Tibial artery (tissue), 4 donors: ENCODE measurements at places on chromosomes 16 and 17.

GRCh38 chr16:74718140-74718539 lies 17.5 kb upstream of the MLKL start:
- DNase-seq = no peak

DNA sequence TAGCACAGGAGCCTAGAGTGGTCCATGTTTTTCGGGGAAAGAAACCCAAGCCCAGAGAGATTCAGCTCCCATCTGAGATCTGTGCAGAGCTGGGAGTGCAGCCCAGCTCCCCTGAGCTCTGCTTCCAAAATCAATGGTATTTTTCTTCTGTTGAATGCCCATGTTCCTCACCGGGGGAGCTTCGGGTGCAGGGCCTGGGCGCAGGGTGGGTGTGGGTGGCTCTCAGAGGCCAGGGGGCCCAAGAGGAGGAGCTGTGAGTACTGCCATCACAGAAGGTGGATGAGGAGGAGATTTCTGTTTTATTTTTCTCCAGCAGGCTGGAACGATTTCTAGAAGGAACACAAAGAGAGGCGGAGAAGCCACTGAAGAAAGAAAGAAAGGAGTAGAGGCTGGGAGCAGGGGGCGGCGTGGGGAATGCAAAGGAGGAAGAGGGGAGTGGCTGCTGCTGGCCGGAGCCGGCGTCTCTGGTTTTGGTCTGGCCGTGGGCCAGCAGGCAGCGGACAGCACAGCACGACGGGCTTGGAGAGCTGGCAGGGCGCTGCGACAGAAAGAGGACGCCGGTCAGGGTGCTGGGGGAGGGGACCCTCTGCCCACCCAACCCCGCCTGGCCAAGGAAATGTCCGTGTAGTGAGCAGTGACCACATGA lies 76.2 kb upstream of the KSR1 start:
- DNase-seq = peak; percentile 83

DNA sequence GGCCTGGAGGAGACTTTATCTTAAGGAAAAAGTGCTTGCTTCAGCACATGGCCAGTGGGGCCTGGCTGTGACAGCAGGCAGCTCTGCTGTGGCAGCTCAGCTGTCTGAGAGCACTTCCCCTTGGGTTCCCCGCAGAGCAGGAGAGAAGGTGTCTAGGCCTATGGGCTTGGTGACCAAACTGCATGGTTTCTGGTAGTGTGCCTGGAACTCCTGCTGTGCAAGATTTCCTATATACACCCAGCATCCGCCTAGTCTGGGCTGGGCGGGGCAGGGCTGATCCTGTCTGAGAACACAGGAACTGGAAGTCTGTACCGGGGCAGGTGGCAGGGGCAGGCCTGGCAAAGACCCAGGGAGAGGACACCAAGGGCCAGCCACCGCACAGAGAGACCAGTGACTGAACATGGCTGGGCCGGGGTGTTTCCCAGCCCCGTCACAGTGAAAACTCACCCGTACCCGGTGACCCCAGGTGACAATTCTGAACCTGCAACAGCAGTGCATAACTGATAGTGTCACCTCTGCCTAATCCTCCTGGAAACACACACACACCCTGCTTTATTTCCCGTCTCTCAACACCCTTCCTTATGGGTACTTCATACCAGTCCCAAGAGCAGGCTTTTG lies 39.3 kb downstream of the CHD9 start:
- DNase-seq = peak; percentile 57

DNA sequence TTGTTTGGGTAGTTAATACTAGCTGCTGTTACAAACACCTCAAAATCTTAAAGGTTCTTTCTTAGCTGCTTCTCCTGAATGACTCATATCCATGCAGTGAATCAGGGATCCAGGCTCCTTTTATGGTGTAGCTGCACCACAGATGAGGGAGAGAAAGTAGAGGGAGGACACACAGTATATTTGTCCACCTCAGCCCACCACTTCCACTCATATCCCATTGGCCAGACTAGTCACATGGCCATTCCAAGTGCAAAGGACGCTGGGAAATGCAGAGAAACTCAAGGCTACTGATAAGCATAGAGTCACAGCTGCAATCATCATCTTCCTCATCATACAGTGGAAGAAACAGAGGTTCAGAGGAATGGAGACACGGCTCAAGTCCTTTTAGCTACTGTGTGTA lies 63.8 kb downstream of the GSG1L start:
- no peak for DNase-seq

- DNase-seq = no peak
These were observed 10.7 kb upstream of the PECAM1 start for GRCh38 chr17:64401244-64401860.

GRCh38 chr16:85570213-85570734 lies 42.8 kb upstream of the GSE1 start:
- no peak for DNase-seq

DNA sequence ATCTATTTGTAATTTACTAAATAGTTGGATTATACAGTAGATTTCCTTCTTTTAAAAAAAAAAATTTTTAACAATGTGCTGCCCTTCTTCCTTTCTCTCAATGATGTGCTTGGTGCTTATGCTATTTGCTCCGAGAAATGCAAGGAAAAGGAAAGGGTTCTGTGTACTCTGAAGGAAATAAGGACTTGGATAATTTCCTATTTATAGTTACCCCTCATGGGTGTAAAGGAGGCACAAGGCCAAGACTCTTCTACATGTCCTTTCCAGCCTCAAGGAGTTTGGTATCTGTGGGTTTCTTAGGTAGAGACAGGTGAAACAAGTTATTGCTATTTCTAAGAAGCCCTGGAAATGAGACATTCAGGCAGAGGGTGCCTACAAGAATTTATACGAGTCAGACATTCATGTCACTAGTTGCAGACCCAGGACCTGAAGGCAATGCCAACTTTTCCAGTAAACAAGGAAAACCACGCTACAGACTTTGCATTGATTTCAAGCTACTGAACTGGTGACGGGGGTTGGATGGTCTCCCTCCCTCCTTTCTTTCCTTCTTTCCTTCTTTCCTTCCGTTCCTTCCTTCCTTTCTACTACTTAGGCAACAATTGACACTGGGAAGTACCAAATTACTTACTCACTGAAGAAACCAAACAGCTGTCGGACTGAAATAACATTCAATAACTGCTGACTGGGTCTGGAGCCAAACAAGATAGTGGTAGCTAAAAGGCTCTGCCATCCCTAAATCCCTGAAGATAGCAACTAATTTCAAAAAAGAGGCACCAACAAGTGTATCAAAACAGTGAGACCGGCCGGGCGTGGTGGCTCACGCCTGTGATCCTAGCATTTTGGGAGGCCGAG lies 33.8 kb upstream of the GHDC start:
- DNase-seq = no peak

DNA sequence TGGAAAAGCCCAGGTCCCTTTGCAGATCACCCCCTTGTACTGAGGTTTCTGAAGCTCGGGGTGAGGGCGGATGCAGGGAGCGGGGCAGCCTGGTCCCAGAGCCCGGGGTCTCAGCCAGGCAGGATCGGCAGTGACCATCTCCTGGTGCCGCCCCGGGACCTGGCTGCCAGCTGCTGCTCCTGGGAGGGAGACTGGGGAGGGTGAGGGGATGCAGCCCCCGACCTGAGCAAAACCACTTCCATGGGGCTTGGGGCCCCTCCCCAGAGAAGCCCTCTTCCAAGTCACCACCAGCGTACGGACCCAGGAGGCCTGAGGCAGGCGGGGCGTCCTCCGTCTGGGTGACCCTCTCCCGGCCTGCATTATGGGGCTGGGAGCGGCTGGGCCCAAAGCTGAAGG lies 14.8 kb downstream of the CD7 start:
- no peak for DNase-seq

DNA sequence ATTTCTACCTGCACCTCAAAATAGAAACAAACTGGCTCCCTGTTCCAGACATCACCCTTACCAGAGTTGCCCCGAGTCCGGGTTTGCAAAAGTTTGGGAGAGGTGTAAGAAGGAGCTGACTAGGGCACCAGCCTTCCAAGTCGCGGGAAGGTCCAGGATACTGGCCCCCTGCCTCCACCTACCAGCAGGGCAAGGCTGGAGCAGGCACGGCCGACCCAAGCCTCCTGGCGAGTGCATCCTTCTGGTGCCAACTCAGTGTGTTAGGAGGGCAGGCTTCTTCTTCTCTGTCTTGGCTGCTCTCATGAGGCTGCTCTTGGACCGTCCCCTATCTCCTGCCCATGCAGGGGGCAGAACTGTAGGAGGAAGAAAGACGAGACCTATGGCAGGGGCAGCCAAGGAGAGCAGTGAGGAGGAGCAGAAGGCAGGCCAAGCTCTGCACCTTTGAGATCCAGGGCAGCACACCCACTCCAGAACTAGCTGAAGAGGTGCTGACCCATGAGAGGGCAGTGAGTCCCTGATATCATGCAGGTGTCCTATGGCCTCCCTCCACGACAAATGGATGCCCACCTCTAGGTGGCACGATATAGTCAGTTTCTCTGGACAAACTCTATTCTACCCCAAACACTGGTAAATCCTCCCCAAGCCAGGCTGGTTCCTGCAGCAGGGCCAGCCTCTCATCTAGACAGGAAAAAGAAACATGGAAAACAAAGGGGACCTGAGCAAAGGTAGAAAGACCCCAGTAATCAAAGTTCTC lies 54.4 kb downstream of the CYTH1 start:
- DNase-seq = no peak

DNA sequence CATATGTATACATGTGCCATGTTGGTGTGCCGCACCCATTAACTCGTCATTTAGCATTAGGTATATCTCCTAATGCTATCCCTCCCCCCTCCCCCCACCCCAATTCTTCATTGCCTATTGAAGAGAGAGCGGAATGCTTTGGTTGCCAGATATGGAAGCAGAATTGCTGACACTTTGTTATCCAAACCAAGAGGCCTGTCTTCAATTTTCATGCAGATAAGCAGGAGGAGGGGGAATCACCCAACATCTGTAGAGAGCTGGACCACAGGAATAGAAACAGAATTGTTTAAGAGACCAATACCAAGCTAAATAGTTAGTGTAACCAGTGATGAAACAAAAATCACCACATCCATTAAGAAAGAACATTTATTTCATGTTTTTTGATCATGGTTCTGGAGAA lies 7.1 kb downstream of the ASPA start:
- DNase-seq = no peak

- no peak for DNase-seq
These were observed 85.6 kb downstream of the CLEC16A start for GRCh38 chr16:11029948-11030347.

- no peak for DNase-seq
These were observed 29.3 kb downstream of the ACTG1 start for GRCh38 chr17:81483085-81483861.

GRCh38 chr17:81277946-81278693 lies 17.0 kb downstream of the SLC38A10 start:
- DNase-seq = no peak

- no peak for DNase-seq
These were observed 23.4 kb downstream of the NDEL1 start for GRCh38 chr17:8459107-8459506.

- DNase-seq = no peak
These were observed 15.1 kb upstream of the DHX8 start for GRCh38 chr17:43468691-43469139.

DNA sequence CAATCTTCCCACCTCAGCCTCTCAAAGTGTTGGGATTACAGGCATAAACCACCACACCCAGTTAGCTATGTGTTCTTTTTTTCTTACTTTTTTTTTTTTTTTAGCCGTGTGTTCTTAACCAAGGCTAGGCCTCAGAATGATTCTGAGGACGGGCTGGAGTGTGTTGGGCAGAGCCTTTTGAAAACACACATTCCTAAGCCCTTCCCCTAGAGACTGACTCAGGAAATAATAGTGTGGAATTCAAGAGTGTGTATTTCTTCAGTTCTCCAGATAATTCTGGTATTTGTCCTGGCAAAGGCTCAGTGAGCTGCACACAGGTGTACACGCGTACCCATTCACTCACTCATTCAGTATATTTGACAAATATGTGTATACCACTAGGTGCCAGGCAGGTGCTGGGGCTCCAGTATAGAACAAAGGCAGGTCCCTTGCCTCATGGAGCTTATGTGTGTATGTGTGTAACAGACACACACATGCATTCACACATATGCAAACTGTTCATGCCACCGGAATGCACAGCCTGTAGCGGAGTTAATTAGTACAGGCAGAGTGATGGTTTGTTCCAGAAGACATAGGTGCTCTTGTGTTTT lies 19.4 kb upstream of the NFATC3 start:
- DNase-seq = no peak

- DNase-seq = no peak
These were observed 73.2 kb upstream of the SALL1 start for GRCh38 chr16:51224317-51224716.

- DNase-seq = no peak
These were observed 388.1 kb downstream of the SHISA9 start for GRCh38 chr16:13289515-13289914.

DNA sequence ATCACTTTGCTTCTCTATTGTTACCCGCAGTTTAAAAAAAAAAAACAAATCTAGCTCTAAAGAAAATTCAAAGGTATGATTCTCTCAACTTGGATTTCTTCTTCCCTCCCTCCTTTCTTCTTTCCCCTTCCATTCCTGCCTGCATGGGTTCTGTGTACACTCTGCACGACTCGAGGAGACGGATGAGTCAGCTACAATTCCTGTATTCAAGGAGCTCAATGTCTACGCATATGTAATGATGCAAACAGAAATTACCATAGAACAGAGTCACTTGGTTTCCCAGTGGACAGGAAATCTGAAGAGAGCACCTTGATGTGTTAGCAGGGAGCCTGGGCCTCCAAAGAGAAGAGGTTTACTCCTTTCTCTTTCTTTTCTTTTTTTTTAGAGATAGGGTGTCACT lies 92.3 kb downstream of the VPS53 start:
- no peak for DNase-seq

- DNase-seq = no peak
These were observed 2.4 kb downstream of the CCL14 start for GRCh38 chr17:35984140-35984539.

DNA sequence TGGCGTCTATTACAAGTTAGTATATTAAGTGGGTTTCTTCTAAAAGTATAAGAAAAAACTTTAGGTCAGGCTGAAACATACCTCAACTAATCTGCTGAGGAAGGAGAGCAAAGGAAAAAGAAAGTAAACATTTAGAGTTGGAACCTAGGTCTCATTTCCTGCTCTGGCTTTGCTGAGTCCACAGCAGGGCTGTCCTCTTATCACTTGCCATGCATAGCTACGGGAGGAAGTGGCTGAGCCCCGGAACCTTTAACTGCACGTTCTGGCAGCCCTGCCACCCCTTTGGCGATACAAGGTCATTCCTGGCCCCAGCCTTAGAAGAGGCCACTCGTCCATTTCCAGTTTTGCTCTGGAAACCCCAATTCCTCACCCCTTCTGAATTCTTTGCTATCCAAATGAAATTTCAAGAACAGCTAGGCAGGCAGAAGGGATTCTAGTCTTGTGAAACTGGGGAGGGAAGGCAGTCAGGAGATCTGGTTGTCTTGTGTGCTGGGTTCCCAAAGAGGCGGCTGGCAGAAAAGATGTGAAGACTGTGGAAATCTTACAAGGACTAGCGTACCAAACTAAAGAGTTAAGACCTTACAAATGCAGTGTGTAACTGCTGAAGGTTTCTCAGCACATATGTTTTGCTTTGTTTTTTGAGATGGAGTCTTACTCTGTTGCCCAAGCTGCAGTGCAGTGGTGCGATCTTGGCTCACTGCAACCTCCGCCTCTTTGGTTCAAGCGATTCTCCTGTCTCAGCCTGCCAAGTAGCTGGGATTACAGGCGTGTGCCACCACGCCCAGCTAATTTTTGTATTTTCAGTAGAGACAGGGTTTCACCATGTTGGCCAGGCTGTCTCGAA lies 19.1 kb downstream of the WIPI1 start:
- peak; percentile 38 for DNase-seq
